HepG2 (cell line): ENCODE measurements at places on chromosomes 11 and 22. TPM values are rescaled to one million over a fixed set of nuclear protein-coding genes. Genes with fewer than 3 reads are reported as not detected.

The SELENOM gene
- total RNA-seq, result 2.4 and 4.1 TPM in 2 replicates

The NEU3 gene
- 14.5 and 15.3 TPM in 2 replicates for total RNA-seq

GRCh38 chr11:103803062-103803461, 233.4 kb upstream of the DDI1 start:
- no peak for DNase-seq

The TENM4 gene
- total RNA-seq, result not detected in 2 replicates

DNA sequence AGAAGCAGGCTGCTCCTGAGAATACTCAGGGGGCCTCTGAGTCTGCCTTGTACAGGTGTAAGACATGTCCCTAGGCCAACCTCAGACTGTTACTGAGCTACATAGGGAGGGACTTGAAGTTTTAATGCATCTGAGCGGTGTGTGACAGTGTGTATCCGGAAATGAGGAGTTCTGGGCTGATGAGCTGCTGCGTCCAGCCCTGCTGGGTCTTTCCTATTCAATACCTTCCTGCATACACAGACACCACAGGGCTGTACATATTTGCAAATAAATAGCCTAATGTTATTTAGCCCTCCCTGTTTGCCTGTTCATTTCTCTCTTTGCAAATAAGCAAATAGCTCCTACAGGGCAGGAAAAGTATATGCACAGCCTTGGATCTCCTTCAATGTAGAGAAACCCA, 134.7 kb upstream of the KIRREL3 start:
- no peak for DNase-seq

The CBY1 gene
- 19.7 and 28.8 TPM in 2 replicates for total RNA-seq

- peak; percentile 7 for DNase-seq
Observed at GRCh38 chr22:17891481-17892167, 117.4 kb upstream of the BID start.

- peak; percentile 78 for DNase-seq
Observed at GRCh38 chr11:88016392-88017170, 158.7 kb downstream of the RAB38 start.

- peak; percentile 97 for DNase-seq
Observed at GRCh38 chr11:73652046-73652730, 5.8 kb downstream of the PLEKHB1 start.

DNA sequence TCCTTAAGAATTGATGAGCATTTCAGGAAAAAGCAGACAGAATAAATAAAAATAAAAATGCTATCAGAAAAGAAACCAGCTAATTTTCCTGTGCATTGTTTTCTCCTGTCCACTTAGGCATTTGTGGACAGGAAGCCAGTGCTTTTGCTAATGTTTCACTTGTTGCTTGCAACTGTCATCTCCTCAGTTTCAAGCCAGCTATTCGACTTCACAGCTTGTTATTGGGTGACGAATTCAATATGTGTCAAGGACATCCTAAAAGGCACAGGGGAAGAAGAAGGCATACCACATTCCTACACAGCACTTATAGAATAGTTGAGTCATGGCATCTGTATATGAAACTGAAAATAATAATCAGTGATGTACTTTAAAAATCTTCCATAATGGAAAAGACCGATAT, 530.6 kb upstream of the KIRREL3 start:
- no peak for DNase-seq

DNA sequence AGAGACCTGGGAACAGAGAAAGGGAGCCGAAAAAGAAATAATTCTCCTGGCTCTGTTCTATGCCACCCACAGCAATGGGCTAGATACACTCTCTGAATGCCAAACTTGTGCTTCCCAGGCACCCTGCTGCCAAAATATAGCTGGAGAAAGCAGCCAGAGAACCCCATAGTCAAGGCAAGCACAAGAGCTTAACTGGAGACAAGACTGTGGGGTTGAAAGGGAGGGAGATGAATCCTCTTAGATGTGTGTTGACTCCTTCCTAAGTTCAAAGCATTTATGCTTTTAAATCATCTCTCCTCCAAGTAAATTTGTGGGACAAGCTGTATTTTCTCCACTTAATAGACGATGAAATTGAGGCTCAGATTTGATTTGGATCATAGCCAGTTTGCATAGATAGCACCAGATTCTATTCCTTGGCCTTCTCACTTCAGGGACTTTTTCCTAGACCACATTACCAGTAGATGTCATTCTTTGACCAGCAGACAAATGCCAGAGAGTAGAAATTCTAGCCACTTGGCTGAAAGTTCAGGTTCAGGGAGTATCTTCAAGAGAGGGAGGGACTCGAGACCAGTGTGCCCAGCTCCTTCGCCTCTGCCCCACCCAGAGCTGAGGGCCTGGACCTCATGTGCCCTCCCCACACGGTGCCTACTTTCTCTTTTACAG, 16.5 kb upstream of the ETS1 start:
- DNase-seq, result no peak

DNA sequence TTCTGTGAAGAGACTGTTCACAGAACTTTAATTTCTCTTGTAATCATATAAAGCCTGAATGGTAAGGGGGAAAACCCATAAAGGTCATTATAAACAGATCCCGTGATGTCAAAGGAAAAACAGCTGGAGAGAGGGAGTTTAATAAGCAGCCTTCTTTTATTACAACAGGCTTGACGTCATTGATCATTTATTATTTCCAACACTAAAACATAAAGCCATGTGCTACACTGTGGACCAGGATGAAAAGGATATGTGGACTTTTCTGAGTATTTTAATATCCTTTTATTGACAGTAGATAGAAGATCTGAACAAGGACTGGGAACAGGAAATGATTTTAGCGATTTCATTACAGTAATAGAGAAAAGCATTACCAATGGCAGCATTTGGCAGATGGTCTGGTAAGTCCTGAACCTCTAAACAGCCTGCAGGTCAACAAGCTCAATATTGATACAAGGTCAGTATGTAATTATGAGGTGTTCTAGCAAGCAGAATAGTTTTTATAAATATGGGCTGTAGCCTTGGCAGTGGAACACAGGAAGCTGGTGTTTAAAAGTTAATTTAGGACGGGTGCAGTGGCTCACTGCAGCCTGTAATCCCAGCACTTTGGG, 25.1 kb upstream of the TPH1 start:
- DNase-seq, result no peak

GRCh38 chr11:113213549-113213948, 100.8 kb upstream of the TTC12 start:
- no peak for DNase-seq

The TTC28 gene
- total RNA-seq, result 13.1 and 16.4 TPM in 2 replicates

DNA sequence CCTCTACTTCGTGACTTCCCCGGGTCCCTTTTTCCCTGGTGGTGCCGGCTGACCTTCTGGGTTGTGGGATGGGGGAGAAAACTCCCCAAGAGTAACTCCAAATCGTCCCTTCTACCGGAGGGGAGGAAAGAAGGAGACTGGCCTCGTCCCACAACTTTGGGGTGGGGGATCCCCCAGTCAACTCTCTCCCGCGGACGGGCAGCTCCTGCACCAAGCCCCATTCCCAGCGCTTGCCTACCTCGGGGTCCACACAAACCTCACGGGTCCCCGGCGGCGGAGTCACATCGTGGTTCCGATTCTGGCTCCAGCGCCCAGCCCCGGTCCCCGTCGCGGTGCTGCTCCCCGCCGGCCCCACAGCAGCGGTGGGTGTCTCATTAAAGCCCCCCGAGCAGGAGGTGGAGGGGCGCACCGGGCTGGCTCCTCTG, 317 bp downstream of the BDNF start:
- DNase-seq, result no peak

The FBLN1 gene
- total RNA-seq, result 21.6 and 37.3 TPM in 2 replicates

The RFPL2 gene
- not detected in 2 replicates for total RNA-seq

The TMPRSS6 gene
- total RNA-seq, result 1.5 and 4.2 TPM in 2 replicates

DNA sequence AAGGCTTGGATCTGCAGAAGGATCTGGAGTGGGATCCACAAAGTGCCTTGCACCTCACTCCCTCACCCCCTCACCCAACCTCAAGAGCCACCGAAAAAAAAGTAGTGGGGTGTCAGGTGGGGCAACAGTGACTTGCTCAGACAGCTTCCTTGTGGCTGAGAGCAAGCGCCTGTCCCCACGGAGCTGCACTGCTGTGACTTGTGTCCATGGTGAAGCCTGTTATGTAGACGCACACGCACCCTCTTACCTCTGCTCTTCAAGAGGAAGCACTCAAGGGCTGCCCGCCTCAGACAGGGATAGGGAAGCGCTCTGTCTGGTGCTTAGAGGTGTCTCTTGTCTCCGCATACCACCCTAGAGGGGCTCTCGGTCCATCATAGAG, 1.2 kb downstream of the DRD2 start:
- no peak for DNase-seq

- DNase-seq, result no peak
Observed at GRCh38 chr11:128521682-128522054, 65.7 kb downstream of the ETS1 start.

- no peak for DNase-seq
Observed at GRCh38 chr22:22773979-22774604, 113.5 kb upstream of the IGLL5 start.

The POLR2L gene
- 114 and 146 TPM in 2 replicates for total RNA-seq

GRCh38 chr11:86278226-86278625, 23.8 kb upstream of the HIKESHI start:
- no peak for DNase-seq

The EFCAB6 gene
- total RNA-seq, result not detected in 2 replicates

- no peak for DNase-seq
Observed at GRCh38 chr22:23847991-23848864, 9.4 kb upstream of the DERL3 start.

The NAV2 gene
- 9.3 and 17.8 TPM in 2 replicates for total RNA-seq

GRCh38 chr11:72856065-72856464, 41.9 kb downstream of the ATG16L2 start:
- no peak for DNase-seq

The RIMBP3B gene
- not detected in 2 replicates for total RNA-seq

The B3GAT1 gene
- total RNA-seq, result not detected in 2 replicates

DNA sequence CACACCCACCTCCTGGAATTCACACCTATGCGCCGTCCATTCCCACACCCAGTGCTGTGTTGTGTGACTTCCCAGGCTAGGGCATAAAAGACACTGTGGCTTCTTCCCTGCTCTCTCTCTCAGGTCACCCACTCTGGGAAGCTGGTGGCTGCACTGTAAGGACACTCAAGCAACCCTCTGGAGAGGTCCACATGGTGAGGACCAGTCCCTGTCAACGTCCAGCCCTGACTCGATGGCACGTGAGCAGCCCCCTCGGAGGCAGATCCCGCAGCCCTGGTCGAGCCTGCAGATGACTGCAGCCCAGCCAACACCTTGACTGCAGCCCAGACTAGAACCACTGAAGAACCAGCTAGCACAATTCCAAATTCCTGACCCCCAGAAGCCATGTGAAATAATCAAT, 16.2 kb downstream of the CBX7 start:
- no peak for DNase-seq

GRCh38 chr11:59025097-59025496, 61.0 kb upstream of the GLYATL1B start:
- peak; percentile 76 for DNase-seq

DNA sequence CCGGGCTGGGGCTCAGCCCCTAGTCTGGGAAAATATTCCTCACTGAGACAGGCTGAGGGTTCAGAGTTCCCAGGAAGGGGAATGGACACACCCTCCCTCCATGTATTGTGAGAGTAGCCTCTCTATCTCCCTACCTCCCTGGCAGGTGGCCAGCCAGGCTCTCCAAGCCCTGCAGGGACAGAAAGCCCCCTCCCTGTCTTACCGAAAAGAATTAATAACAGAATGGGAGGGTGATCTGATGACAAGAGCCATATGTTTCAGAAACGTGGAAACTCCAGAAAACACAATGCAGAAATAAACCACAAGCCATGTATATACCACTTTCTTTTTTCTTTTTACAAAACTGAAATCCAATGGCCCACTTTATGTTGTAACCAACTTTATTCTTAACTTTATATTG, 140.0 kb downstream of the CHST1 start:
- no peak for DNase-seq

DNA sequence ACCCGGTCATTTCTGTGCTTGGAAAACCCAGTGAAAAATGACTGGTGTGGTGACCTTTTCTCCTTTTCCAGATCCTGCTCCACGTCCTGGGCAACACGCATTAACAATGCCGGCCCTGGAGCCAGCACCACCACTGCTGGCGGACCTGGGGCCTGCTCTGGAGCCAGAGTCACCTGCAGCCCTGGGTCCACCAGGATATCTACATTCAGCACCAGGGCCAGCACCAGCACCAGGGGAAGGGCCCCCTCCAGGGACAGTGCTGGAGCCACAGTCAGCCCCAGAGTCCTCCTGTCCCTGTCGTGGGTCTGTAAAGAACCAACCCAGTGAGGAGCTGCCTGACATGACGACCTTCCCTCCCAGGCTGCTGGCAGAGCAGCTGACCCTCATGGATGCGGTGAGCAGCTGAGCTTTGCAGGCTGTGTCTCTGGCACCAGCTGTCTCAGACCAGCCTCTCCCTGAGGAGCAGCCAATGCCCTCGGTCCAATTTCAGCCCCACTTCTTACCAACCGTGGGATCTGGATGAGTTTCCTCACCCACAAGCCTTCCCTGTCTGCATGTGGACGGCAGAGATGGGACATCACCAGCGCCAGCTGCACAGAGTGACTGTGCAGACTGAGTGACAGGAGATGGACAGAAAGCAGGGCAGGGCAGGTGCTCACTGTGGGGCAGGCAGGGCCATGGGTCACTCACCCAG, 1.9 kb downstream of the RGL4 start:
- no peak for DNase-seq

GRCh38 chr11:48095779-48096470, 115.6 kb downstream of the PTPRJ start:
- DNase-seq, result no peak

DNA sequence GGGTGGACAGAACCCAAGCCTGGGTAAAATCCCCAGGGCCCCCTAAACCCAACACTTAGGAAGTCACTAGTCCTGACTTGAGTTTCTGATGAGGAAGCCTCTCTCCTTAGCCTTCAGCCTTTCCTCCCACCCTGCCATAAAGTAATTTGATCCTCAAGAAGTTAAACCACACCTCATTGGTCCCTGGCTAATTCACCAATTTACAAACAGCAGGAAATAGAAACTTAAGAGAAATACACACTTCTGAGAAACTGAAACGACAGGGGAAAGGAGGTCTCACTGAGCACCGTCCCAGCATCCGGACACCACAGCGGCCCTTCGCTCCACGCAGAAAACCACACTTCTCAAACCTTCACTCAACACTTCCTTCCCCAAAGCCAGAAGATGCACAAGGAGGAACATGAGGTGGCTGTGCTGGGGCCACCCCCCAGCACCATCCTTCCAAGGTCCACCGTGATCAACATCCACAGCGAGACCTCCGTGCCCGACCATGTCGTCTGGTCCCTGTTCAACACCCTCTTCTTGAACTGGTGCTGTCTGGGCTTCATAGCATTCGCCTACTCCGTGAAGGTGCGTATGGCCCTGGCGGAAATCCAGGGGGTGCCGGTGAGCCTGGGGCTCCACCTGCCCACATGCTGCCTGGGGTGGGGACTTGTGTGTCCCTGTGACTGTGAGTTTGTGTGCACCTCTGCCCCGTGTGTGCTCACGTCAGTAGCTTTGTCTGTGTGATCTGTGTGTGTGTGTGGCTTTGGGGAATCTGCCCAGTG, at the start of gene IFITM1:
Gene IFITM1, plus strand, starts transcription at position 254 of the 767 bp plus-strand sequence. Its CDS starts 131 bp downstream, at position 385.
- no peak for DNase-seq

- no peak for DNase-seq
Observed at GRCh38 chr11:100573911-100574513, 113.1 kb upstream of the ARHGAP42 start.

GRCh38 chr11:102313238-102313940, 3.9 kb upstream of the BIRC3 start:
- no peak for DNase-seq

- no peak for DNase-seq
Observed at GRCh38 chr11:45722144-45722543, 56.7 kb upstream of the CHST1 start.

GRCh38 chr11:70193411-70194292, 9.4 kb upstream of the FADD start:
- DNase-seq, result no peak

GRCh38 chr11:118921121-118921928, 4.4 kb downstream of the BCL9L start:
- peak; percentile 94 for DNase-seq

GRCh38 chr22:31969789-31970489, 25.6 kb downstream of the YWHAH start:
- DNase-seq, result peak; percentile 61
